ENCODE measurements at places on chromosomes 2 and 18.
A peak's percentile ranks its signal among the peaks of the same experiment; 100 is the strongest.

- DNase-seq, result peak; percentile 87
Observed at GRCh38 chr18:9876867-9877654, 8.7 kb upstream of the TXNDC2 start.

DNA sequence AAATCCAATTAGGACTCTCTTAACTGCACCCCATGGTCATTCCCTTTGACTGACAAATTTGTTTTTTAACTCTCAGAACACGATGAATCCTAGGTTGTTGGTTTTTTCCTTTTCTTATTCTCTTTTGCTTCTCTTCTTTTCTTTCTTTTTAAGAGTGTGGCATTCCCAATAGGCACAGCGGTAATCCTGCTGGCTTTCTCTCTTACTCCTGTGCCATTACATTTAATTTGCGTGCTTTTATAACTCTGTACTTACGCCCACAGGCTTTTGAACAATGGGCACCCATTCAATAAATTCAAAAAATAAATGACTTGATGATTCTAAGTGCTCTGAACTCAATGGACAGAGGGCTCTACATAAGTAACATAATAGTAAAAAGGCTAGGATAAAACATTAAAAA is 189.0 kb upstream of the SMAD7 start:
- DNase-seq, result no peak

DNA sequence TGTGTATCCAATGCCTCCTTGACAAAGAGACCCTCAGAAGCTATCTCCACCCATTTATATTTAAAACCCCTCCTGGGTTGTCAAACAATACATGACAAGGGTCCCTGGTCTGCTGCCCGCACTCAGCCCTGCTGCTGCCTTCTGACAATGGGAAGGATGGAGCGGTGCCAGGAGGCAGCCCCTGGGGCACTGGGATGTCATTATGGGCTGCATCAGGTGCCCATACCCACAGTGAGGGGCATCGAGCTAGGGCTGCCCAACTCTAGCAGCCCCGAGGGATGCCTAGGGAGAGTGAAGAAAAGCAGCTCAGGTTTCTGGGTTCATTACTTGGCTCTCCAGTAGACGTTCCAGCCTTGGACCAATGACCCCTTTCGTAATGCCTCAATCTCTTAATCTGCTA is 301.7 kb downstream of the ALK start:
- DNase-seq, result no peak

DNA sequence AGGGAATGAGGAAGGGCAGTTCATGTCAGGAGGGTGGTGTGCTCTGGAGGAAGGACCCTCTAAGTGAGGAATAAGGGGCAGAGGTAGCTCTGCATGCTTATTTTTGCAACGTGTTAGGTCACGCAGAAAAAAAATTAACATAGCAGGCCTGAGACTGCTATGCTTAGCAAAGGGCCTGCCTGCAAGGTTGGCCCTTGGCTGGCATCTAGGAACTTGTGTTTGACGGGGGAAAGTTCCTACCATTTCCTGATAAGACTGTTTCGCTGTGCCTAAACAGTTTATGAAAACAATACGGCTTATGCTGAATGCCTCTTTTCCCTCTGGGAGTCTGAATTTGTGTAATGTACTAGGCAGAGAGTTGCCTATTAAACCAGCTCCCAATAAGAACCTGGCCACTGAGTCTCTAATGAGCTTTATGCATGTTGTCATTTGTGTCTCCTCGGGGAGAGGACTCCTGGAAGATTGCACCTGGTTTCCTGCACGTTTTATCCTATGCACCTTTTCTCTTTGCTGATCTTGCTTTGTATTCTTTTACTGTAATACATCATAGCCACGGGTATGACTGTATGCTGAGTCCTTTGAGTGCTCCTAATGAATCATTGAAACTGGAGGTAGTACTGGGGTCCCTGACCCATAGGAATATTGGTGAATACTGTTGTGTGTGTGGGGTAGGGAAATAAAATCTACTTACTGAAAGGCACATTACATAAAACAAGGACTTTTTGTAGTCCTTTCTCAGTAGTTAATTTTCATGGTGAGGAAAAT is 169.0 kb downstream of the PRPF40A start:
- DNase-seq, result peak; percentile 74

GRCh38 chr2:9800975-9801726 is 42.1 kb upstream of the TAF1B start:
- DNase-seq, result peak; percentile 79

GRCh38 chr2:144999071-144999875 is 479.4 kb upstream of the ZEB2 start:
- DNase-seq, result no peak

GRCh38 chr18:31720867-31721266 is 36.5 kb upstream of the B4GALT6 start:
- DNase-seq, result no peak

- DNase-seq, result peak; percentile 79
Observed at GRCh38 chr2:12493031-12493513, 223.7 kb upstream of the TRIB2 start.

- DNase-seq, result peak; percentile 88
Observed at GRCh38 chr2:232854082-232854481, 16.0 kb upstream of the SNORC start.

DNA sequence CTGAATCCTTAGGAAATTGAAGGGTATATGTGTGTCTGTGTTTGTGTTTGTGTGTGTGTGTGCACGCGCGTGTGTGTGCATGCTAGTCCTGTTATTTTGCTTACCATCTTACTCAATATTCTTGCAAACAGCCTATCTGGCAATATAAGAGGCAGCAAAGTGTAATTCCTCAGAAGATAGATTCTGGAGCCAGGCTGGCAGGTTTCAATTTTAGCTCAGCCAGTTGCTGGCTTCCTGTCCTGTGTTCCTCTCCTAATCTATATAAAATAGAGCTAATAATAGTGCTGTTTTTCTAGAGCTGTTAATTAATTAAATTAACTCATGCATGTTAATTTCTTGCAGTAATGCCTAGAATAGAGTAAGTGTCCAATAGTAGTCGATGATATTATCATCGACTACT is 256.2 kb downstream of the PIK3C3 start:
- no peak for DNase-seq

DNA sequence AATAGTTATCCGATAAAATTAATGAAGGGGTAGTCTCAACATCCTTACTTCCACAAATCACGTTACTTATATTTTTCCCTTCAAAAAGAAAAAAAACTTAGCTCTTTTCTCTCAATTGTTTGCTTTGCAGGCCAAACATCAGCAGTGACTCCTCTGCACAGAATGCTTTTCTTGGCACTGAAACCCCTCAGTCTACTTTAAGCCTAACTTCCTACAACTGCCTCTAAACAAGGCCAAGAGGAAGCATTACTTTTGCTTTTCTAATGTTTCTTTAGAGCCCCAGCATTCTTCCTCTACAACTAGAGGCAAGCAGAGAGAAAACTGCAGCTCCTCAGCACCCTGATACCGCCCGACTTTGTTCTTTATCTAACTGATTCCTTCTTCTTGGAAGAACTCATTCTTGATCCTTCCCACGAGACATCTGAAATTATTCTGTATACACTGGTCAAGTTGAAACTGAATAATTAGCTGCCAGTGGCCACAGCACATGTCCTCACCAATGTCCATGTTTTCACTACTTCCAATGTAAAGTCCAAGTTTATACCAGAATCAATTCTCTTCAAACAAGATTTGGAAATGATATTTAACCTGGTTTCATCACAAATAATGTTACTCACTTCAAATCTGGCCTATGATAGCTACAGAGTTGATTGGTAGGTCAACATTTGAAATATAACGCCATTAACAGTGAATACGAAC is 55.3 kb downstream of the DTNB start:
- peak; percentile 22 for DNase-seq

DNA sequence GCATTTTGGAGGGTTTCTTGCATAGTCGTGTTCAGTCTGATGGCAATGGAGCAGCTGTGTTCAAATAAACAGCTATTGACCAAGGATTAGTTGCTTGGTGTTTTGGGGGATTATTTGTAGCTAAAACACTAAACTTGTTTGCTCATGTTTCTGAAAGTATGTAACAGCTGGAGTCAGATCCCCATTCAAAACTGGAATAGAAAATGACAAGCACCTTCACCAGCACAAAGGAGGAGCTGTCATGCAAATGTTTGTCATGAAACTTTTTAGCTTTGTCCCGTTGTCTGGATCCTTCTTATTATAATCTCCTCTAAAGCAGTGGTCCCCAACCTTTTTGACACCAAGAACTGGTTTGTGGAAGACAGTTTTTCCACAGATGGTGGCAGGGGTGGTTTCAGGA is 96.9 kb upstream of the ZNF236 start:
- DNase-seq, result no peak

- DNase-seq, result peak; percentile 78
Observed at GRCh38 chr2:227623226-227623625, 5.9 kb downstream of the SCYGR4 start.

DNA sequence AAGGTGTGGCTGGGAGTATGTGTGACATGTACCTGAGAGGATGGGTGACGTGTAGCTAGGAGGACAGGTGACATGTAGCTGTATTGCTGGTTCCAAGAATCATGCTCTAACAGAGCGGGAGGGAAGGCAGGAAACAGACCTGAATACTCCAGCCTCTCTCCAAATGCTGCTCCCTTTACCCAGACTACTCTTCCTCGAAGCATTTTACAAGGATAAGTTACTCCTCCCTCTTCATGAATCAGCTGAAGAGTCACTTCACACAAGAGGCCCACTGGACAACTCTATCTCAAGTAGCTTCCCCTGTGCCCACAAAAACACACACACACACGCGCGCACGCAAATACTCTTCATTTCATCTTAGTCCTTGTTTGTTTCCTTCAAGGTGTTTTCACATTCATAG is 52.6 kb upstream of the KIDINS220 start:
- peak; percentile 5 for DNase-seq

GRCh38 chr2:145066856-145067548 is 547.1 kb upstream of the ZEB2 start:
- no peak for DNase-seq

- DNase-seq, result no peak
Observed at GRCh38 chr2:71714601-71715240, 261.4 kb downstream of the DYSF start.

DNA sequence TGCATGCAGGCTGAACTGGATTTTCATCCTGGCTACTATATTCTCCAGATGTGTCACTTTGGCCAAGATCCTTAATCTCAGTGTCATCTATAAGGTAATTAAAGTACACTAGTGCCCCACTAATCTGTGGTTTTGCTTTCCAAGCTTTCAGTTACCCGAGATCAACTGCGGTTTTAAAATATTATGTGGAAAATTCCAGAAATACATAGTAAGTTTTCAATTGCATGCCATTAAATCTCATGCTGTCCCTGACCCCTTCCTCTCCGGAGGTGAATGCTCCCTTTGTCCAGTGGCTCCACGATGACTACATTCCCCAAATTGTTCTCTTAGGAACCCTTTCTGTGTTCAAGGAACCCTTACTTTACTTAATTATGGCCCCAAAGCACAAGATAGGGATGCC is 5.3 kb upstream of the TYMS start:
- no peak for DNase-seq

DNA sequence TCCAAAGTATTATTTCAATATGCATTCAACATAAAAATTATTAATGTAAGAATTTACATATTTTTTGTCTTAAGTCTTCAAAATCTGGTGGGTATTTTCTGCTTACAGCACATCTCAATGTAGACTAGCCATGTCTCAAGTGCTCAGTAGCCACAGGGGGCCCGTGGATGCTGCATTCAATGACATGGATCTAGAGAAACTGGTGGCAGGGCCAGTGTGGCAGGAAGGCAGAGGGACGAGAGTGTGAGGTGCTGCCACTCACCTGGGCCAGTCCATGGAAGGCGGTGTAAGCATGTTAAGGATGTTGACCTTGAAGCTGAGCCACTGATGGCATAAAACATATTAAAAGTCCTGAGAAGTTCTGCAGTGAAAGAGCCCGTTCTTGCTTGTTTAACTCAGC is 6.2 kb upstream of the LIPG start:
- DNase-seq, result no peak

GRCh38 chr18:79922971-79923411 is 28.5 kb downstream of the SLC66A2 start:
- DNase-seq, result no peak

DNA sequence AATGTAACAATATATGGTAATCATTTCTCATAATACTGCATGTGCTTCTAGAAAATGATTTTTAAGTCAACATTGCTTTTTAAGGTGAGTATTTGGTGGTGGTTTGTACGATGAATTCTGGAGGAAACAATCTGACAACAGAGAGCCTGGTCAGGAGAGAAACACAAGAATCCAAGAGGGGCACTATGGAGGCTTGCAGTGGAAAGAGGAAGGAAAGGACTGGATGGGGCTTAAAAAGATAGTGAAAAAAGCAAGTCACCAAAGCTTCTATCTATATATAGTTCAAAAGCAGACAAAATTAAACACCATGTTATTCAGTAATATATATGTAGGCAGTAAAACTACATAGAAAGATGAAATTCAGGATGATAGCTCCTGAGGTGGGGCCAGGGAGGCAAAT is 109.4 kb upstream of the SERTAD2 start:
- no peak for DNase-seq

GRCh38 chr2:10798783-10799182 is 13.8 kb downstream of the PDIA6 start:
- DNase-seq, result peak; percentile 13

GRCh38 chr2:164335947-164336346 is 285.3 kb downstream of the GRB14 start:
- no peak for DNase-seq

DNA sequence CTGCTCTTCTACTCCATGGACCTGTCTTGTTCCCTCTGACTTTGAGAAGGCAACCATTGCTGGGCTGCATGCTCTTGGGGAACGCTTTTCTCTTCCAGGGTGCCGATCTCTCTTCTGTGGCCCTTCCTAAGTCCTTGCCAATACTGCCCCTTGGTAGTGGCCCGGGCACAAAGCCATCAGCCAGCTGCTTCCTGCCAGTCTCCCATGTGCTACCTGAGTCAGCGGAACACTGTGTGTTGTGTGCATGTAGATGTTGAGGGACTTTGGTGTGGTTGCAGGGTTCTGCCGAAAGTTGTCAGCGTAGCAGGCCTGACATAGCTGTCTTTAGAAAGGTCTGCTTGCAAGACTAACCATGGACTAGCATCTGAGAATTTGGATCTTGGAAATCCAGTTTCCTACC is 35.4 kb downstream of the MGAT5 start:
- no peak for DNase-seq

- DNase-seq, result no peak
Observed at GRCh38 chr2:172415157-172415864, 12.1 kb upstream of the ITGA6 start.
